T follicular helper cell (primary cell): ENCODE measurements at places on chromosomes 7 and 10.

- DNase-seq: no peak
Observed at GRCh38 chr10:126380352-126381076, 7.8 kb downstream of the ADAM12 start.

DNA sequence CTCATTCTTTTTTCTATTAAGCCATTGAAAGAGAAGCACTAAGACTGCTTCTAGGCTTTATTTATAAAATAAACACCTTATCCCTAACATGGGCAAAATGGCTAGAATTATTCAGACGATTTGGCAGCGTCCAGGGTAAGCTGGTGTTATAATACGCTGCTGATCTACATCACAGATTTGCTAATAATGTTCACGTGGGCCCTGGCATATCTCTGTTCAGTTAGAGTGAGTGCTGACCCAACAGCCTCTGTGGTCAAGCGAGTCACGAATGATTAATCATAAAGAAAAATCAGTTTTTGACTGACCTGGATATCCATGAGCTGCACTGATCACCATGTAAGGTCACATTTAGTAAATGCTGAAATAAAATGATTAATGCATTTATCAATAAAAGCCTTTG lies 28.4 kb upstream of the CBLL1 start:
- DNase-seq: no peak

GRCh38 chr10:72204724-72205123 lies 11.1 kb upstream of the ANAPC16 start:
- no peak for DNase-seq

GRCh38 chr7:128236924-128237586 lies 4.0 kb upstream of the LEP start:
- DNase-seq: no peak

DNA sequence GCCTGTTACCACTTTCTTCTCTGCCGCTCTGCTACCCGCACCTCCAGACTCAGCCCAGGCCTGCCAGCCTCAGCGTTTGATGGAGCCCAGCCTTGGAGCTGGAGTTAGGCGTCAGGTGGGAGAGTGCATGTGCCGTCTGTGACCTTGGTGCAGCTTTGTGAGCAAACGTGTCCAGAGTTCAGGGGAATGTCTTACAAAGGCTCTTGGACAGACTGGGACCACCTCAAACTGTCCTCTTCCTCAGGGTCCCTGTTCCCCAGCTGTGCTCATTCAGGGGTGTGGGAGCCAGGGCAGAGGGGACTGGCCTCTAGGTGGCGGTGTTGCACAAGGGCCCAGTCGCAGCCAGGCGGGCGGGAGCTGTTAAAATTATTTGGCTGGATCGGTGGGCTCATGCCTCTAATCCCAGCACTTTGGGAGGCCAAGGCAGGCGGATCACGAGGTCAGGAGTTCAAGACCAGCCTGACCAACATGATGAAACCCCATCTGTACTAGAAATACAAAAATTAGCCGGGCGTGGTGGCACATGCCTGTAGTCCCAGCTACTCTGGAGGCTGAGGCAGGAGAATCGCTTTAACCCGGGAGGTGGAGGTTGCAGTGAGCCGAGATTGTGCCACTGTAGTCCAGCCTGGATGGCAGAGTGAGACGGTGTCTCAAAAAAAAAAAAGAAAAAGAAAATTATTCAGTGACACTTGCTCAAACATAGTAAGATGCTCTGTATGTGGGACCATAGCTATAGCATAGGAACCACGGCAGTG lies 89.2 kb downstream of the ADCY1 start:
- no peak for DNase-seq

DNA sequence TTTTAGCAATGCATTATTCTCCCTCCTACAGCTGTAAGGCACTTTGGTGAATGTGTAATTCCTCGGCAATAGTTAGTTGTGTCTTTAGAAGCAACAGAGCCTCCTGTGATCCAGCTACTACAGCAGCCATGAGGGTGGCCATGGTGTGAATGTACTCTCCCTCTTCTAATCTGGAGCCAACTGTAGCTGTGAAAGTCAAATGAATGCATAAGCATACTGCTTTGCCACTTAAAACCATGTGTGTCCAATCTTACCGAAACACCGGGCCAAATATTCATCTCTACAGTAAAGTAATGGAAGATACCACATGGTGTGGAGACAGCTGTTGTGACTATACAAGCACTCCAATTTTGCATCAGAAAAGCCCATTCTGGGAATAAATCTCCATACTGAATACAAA lies 195.0 kb downstream of the DNAJC1 start:
- no peak for DNase-seq

DNA sequence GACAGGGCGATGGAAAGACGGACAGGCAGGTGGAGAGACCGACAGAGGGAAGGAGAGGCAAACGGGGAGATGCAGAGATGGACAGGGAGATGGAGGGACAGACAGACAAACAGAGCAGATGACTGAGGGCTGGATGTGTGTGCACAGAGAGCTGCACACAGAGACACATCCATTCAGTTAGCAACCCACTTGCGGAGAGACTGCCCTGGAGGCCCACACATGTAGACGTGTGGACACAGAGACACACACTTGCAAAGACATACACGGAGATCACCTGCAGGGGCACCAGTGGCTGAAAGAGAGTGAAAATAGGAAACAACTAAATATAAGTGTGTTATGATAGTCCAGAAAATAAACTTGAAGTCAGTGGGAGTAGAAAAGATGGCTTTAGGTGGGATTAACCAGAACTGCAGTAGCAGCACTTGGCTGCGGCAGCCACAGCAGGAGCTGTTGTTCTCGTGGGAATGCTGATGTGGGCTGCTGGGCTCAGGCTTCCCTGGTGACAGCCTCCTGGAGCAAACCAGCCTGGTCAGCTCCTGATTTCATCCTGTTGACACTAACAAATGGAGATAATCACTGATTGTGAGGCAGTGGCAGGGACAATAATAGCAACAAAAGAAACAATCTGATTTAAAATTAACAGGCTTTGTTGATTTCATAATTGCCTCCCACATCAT lies 134.1 kb downstream of the CCNY start:
- DNase-seq: no peak

- DNase-seq: no peak
Observed at GRCh38 chr10:12431151-12432101, 82.1 kb downstream of the CAMK1D start.

DNA sequence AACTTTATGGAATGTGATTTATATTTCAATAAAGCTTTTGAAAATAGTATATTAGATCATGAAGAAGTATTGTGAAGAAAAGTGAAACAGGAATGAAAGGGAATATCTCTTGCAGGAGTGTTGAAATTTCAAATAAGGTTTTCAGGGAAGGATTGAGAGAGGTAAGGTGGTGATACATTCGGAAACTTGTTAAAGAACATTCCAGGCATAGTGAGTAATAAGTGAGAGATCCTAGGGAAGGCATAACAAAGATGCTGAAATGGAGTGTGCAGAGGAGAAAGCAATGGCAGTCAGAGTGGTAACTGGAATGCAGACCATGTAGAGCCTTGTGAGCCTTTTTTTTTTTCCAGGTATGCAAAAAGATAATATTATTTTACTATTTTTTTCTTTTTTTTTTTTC lies 4.1 kb downstream of the OR9A4 start:
- DNase-seq: no peak

DNA sequence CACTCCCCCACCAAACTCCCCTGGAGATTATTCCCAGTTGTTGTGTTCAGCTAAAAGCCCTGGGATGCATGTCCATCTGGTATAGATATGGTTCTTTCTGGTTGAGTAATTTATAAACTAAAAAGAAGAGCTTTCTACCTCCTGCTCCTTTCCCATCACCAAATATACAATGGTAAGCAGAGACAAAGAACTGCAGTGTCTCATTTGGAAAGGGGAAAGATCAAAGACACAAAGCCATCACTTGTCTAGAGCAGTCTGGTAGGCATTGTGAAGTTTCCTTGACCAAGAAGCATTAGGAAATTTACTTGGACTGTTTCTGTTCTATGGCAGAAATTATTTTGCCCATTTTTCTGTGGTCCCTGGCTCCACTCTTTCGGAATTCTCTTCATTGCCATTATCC lies 24.9 kb upstream of the PANK1 start:
- no peak for DNase-seq

- no peak for DNase-seq
Observed at GRCh38 chr7:3168869-3169268, 125.2 kb upstream of the CARD11 start.

- DNase-seq: no peak
Observed at GRCh38 chr10:79099898-79100448, 31.2 kb downstream of the ZMIZ1 start.

- DNase-seq: no peak
Observed at GRCh38 chr10:63717027-63717715, 196.0 kb downstream of the REEP3 start.
